Heart left ventricle (tissue), 16 donors: ENCODE measurements at places on chromosomes 2 and 18. TPM values are rescaled to one million over a fixed set of nuclear protein-coding genes. Genes with fewer than 3 reads are reported as not detected.

The ADGRF3 gene
- polyA plus RNA-seq: not detected

The ALPP gene
- not detected for polyA plus RNA-seq

The LYPD6 gene
- 0.04 TPM for polyA plus RNA-seq

The SPATA3 gene
- not detected for polyA plus RNA-seq

The DPP10 gene
- not detected for polyA plus RNA-seq

The FSIP2 gene
- polyA plus RNA-seq: 0.01 TPM

The NAB1 gene
- polyA plus RNA-seq: 16.6 TPM

The UGT1A3 gene
- polyA plus RNA-seq: not detected

DNA sequence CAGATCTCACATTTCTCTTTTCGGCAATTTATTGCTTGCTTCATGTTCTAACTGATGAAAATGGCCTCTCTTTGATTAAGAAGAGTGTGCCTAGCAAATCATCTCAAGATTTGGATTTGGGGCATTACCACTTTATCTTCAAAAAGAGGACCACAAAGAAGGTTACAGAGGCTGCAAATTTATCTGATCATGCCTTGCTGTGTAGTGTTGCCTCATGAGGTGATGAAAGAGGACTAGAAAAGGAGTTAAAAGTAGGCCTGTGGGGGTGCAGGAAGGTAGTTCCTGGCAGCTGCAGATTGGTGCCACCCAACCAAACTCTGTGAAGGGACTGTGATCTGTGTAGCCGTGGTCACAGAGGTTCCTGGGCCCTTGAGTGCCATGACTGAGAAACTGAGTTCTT is 69.2 kb downstream of the PRELID3A start:
- no peak for DNase-seq

- no peak for DNase-seq
These were observed 233.3 kb downstream of the C1D start for GRCh38 chr2:67829470-67829869.

DNA sequence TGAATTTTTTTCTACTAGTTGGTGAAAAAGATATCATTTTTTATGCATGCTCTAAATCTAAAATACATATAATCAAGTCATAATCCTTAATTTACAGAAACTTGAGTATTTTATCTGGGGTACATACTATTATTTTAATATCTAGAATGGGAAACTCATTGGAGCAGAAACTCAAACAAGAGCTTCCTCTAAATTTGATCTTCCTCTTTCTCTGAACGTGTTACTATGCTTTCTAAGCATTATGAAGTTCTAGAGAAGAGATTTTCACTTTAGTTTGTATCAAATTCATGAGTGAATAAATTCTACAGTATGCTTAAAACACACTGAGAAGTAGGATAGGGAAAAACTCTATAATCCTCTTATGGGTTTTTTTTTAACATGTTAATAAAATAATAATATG is 20.6 kb upstream of the SLC38A11 start:
- no peak for DNase-seq

DNA sequence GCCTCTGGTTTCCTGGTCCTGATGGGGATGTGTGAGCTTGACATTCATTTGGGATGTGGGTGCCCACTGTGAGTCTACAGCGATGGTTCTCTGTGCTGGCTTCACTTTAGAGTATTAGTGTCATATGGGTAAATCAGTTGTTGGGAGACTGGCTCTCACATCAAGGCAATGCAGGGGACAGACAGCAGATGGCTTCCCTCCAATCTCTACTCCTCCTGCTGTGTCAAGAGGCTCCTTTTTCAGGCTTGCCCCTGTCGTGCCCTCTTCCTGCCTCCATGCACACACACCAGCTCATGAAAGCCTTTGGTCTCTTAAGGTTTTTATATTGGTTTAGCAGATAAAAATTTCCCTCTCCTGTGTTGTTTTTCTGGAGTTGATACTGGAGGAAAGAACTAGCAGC is 315.6 kb downstream of the RDH14 start:
- no peak for DNase-seq
